ENCODE measurements at places on chromosomes 12 and 14. TPM values are rescaled to one million over a fixed set of nuclear protein-coding genes. Genes with fewer than 3 reads are reported as not detected.

The TAMALIN gene
- total RNA-seq: 15.9 TPM

The SLC25A29 gene
- 16.1 TPM for total RNA-seq

The SLC24A4 gene
- under 0.01 TPM for total RNA-seq

The DDX54 gene
- 30.3 TPM for total RNA-seq

The OAS2 gene
- 2.9 TPM for total RNA-seq

The LTBR gene
- 59.1 TPM for total RNA-seq

The KCTD10 gene
- total RNA-seq: 62.3 TPM

The KRT4 gene
- total RNA-seq: not detected

The CDH24 gene
- total RNA-seq: 13.6 TPM

The TMPRSS12 gene
- total RNA-seq: not detected

The TPPP2 gene
- not detected for total RNA-seq

The KRT6C gene
- not detected for total RNA-seq

The CLEC1B gene
- not detected for total RNA-seq

The ACACB gene
- total RNA-seq: 8.3 TPM

The HRK gene
- 0.17 TPM for total RNA-seq

The OTOGL gene
- total RNA-seq: under 0.01 TPM

The BCL11B gene
- under 0.01 TPM for total RNA-seq

The SLC38A6 gene
- total RNA-seq: 120 TPM

The KRT74 gene
- total RNA-seq: not detected

The SLC2A3 gene
- 65.5 TPM for total RNA-seq
